ENCODE measurements at places on chromosomes 6 and 20.

DNA sequence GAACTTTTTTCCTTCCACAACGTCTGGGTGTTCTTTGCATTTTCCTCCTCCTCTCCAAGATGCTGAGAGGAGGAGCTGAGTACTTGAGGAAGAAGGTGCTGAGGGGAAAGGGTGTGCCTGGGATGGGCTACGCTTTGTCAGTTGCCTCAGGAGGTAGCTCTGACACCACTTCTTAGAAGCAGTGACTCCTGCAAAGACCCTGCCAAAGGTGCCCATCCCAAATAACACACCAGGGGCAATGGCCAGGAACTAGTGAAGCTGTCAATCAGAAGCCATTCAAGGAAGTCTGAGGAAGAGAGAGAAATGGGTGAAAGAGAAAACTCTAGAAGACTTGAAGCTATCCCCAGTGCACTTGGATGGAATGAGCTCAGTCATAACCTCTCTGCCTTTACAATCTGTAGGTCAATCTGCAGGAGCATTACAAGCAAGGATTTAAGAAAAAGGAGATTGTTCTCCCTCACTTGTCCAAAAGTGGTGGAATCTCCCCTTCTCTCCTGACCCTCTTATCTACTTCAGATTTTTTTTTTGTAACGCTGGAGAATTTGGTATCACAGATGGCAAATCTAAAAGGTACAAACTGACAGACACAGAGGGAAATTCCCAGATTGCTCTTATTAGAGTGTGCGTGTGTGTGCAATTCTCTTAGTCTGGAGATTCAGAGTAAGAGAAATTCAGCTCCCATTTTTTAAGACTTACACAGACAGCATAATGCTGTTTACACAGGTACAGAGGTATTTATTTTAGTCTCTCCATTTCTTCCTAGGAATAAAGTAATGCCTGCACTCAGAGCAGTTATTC, 242.6 kb downstream of the GMPR start:
- no peak for DNase-seq

DNA sequence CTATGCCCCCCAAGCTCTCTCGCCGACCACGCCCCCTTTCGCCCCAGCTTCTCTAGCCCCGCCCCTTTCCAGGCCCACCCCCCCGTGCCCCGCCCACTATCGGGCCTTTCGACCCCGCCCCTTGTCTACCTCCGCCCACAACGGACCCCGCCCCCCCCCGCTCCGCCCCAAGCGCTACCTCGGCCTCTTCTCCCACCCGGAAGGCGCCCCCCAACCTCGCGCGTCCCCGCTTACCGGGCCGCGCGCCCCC, 200 bp downstream of the ZBTB22 start:
- no peak for DNase-seq

DNA sequence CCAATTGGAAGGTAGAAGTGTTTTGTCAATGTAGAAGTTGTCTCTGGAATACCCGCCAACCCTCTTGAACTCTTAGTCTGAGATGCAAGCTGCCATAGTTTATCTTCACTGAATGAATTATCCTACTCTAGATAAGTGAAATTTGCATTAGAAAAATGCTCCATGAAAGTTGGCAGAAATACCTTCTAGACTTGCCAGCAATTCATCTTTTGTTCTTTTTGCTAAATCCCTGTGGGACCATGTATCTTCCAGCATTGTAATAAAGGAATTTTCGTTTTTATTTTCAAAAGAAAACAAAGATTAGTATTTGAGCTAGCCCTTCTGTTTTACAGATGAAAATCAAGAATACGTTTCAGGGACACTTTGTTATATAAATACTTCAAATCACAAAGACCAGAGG, 244.2 kb downstream of the CBLN4 start:
- no peak for DNase-seq

DNA sequence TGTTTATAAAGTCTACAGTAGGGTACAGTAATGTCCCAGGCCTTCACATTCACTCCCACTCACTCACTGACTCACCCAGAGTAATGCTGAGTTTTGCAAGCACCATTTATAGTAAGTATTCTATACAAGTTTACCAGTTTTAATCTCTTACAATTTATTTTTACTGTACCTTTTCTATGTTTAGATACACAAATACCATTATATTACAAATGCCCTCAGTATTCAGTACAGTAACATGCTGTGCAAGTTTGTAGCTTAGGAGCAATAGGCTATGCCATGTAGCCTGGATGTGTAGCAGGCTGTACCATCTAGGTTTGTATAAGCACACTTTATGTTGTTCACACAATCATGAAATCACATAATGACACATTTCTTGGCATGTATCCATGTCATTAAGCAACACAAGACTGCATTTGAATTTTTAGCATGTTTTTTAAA, 673.6 kb downstream of the CD109 start:
- DNase-seq: no peak

GRCh38 chr20:32661820-32662528, 11.8 kb downstream of the C20orf203 start:
- DNase-seq: no peak

- no peak for DNase-seq
Observed at GRCh38 chr20:59055302-59055701, 12.7 kb upstream of the PRELID3B start.

- no peak for DNase-seq
Observed at GRCh38 chr6:87661016-87661415, 41.0 kb downstream of the AKIRIN2 start.

- DNase-seq: peak; percentile 48
Observed at GRCh38 chr6:139540276-139540675, 165.8 kb upstream of the CITED2 start.

DNA sequence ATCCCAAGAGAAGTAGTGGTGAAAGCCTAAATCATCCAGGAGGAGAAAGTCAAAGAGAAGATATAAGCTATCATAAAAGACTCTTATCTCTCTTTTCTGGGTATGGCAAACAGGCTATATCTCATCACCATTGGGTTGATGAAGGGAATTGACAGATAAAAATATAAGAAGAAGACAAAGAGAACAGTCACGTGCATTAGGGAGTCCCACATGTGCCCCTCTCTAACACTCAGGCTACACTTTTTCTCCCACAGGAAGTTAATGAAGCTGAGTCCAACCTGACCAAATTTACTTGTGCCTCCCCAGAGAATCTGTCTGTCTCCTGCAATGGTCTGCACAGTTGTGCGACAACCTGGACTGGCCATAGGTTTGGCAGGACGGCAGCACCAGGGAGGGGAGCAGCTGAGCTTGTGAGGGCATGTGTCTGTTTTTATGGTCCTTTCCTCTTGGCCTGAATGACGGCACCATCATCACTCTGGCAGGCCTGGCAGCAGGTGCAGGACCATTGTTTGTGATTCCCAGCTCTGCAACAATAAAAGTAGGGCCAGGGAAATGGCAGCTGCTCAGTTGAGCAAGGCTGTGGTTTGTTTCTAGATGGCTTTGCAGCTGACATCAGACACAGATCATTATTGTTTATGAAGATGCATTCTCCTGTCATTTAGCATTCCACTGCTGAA, 144.5 kb upstream of the MCHR2 start:
- no peak for DNase-seq

GRCh38 chr6:169452117-169452868, 198.6 kb upstream of the THBS2 start:
- DNase-seq: no peak

DNA sequence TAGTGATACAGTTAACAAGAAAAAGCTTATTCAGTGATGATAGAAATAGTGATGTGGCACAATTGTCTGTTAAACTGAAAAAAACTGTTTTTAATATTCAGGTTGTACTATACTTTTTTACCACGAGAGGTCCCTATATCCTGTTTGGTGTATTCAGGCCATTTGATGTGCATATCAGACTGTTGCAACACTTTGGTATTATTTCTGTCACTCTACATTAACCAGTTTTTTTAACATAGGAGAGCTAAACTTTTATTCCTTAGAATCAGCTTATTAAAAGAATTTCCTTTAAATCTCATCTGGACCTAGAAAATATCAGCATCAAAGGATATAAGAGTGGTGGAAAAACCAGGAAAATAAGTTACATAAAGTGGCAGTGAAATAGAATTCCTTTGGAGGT, 36.8 kb downstream of the TSPYL4 start:
- no peak for DNase-seq

GRCh38 chr6:166830185-166830890, 126.0 kb downstream of the RNASET2 start:
- DNase-seq: peak; percentile 39

DNA sequence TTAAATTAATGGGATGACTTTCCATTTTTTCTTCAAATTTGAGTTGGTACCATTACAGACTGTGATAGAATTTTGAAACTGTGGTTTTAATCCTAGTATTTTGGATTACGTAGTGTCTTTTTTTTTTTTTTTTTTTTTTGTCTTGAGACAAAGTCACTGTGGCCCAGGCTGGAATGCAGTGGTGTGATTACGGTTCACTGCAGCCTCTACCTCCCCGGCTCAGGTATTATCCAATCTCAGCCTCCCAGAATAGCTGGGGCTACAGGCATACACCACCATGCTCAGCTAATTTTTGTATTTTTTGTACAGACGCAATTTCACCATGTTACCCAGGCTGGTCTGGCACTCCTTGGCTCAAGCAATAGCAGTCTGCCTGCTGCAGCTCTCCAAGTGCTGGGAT, 87.1 kb downstream of the SOX4 start:
- DNase-seq: no peak

- DNase-seq: no peak
Observed at GRCh38 chr20:18405826-18406225, 61.0 kb downstream of the DZANK1 start.

GRCh38 chr6:11043378-11043960, 636 bp downstream of the ELOVL2 start:
- DNase-seq: no peak

- no peak for DNase-seq
Observed at GRCh38 chr20:43942667-43943285, 28.1 kb downstream of the TOX2 start.

GRCh38 chr6:112939563-112939962, 592.4 kb downstream of the RFPL4B start:
- no peak for DNase-seq

DNA sequence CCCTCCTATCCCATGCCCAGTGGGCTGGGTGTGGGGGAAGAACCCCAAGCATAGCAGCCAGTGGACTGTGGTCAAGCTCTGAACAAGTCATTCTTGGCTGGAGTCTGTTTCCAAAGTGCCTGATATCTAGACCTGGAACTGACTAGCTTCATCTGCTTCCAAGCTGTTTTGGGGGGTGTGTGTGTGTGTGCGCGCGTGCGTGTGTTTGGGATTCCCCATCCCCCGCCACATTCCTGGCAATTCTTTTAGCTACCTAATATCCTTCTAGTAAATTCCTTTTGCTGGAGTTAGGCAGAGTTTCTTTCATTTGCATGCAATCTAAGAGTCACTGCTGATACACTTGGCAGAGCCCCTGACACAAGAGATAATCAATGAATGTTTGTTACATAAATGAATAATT, 7.8 kb downstream of the PAK5 start:
- no peak for DNase-seq

- no peak for DNase-seq
Observed at GRCh38 chr6:39861663-39862062, 69.5 kb downstream of the DAAM2 start.

- no peak for DNase-seq
Observed at GRCh38 chr20:16707674-16708073, 22.2 kb upstream of the SNRPB2 start.

- no peak for DNase-seq
Observed at GRCh38 chr6:166364456-166364855, 18.3 kb downstream of the MPC1 start.

DNA sequence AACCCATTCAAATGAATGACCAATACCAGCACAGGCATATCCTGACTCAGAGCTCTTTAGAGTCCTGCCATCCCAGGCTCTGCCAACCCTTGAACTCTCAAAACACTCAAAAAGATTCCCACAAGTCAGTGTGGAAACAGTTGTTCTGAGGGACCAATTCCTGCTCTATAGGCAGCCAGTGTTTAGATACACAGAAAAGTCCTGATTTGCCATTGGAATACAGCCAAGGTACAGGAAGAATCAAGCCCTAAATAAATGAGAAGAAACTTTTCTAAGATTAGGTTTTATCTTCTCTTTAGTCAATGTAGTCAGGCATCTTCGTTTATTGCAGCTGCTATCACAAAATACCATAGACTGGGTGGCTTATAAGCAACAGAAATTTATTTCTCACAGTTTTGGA, 626.8 kb upstream of the ARID1B start:
- DNase-seq: no peak

Data from stimulated activated naive CD4-positive, alpha-beta T cell treated with Interleukin-2 at 50 U/mL for 16 hours (primary cell).